Spinal cord (tissue), 10 donors: ENCODE measurements at places on chromosomes 11 and 22. TPM values are rescaled to one million over a fixed set of nuclear protein-coding genes. Genes with fewer than 3 reads are reported as not detected.

Gene PAX6
- 37.2 TPM for polyA plus RNA-seq

Gene SYT13
- 71.0 TPM for polyA plus RNA-seq

Gene IGSF22
- 3.5 TPM for polyA plus RNA-seq

Gene CTTN
- 215 TPM for polyA plus RNA-seq

Gene C1QTNF4
- polyA plus RNA-seq, result 102 TPM

Gene BTG4
- not detected for polyA plus RNA-seq

Gene C11orf86
- 0.29 TPM for polyA plus RNA-seq

Gene UCP2
- 52.3 TPM for polyA plus RNA-seq

Gene PANX2
- polyA plus RNA-seq, result 21.6 TPM

Gene DEUP1
- polyA plus RNA-seq, result 0.26 TPM

Gene DUSP18
- polyA plus RNA-seq, result 21.1 TPM

Gene TRIOBP
- 72.9 TPM for polyA plus RNA-seq

Gene C11orf42
- polyA plus RNA-seq, result 2.0 TPM

Gene HTR3B
- polyA plus RNA-seq, result 0.86 TPM

Gene MRGPRX3
- polyA plus RNA-seq, result not detected
